Activated naive CD8-positive, alpha-beta T cell treated with anti-CD3 and anti-CD28 coated beads for 36 hours (primary cell): ENCODE measurements at places on chromosomes 1 and 21.

DNA sequence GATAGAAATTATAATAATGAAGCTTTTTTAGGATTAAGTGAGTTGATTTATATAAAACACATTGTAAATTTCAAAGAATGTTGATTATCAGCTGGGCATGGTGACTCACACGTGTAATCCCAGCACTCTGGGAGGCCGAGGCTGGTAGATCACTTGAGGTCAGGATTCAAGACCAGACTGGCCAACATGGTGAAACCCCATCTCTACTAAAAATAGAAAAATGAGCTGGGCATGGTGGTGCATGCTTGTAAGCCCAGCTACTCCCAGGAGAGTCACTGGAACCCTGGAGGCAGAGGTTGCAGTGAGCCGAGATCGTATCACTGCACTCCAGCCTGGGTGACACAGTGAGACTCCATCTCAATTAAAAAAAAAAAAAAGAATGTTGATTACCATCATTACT lies 18.4 kb downstream of the ADAMTS1 start:
- no peak for DNase-seq

DNA sequence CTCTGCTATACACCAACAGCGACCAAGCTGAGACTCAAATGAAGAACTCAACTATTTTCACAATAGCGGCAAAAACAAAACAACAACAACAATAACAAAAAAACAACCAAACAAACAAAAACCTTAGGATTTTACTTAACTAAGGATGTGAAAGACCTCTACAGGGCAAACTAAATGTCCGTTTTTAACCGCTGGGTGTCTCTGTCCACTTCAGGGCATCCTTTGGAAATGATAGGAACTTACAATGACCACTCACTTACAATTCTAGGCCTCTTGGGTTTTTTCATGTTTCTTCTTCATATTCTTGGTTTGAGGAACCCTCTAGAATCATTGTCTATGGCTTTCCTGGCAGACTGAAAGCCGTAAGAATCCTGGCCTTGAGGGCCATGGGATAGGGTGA lies 134.0 kb upstream of the FAM78B start:
- no peak for DNase-seq

- DNase-seq = no peak
Observed at GRCh38 chr1:164610538-164611222, 51.7 kb downstream of the PBX1 start.

- no peak for DNase-seq
Observed at GRCh38 chr21:44421901-44422840, 33.1 kb upstream of the LRRC3 start.

DNA sequence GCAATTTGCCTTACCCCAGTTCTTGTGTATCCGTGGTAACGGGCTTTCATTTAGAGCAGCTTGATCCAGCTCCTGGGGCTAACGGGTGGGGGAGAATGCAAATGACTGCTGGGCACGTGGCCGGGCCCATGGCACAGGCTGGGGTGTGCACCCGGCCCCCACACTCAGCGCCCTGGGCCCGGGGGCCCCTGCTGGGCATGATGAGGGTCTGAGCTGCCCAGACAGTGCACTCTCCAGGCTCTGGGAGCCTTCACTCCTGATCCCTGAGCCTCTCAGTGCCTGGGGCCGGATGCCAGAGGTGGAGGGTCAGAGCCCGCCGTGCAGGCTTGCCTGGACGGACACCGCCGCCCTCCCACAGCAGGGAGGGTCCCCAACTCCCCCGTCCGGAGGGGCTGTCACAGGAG lies 20.1 kb upstream of the PEX10 start:
- DNase-seq = no peak

GRCh38 chr1:84795966-84796600 lies 96.9 kb downstream of the LPAR3 start:
- DNase-seq = no peak

GRCh38 chr1:47827109-47827508 lies 170.1 kb downstream of the TRABD2B start:
- DNase-seq = no peak

- DNase-seq = peak; percentile 82
Observed at GRCh38 chr1:155091071-155092051, 12.7 kb downstream of the EFNA3 start.

- DNase-seq = no peak
Observed at GRCh38 chr1:28578696-28579218, 13.3 kb upstream of the RAB42 start.

- no peak for DNase-seq
Observed at GRCh38 chr1:54781023-54781723, 16.9 kb upstream of the PARS2 start.

- DNase-seq = no peak
Observed at GRCh38 chr1:95437781-95438180, 203.8 kb downstream of the RWDD3 start.

- DNase-seq = no peak
Observed at GRCh38 chr1:225635649-225636048, 17.3 kb downstream of the ENAH start.

DNA sequence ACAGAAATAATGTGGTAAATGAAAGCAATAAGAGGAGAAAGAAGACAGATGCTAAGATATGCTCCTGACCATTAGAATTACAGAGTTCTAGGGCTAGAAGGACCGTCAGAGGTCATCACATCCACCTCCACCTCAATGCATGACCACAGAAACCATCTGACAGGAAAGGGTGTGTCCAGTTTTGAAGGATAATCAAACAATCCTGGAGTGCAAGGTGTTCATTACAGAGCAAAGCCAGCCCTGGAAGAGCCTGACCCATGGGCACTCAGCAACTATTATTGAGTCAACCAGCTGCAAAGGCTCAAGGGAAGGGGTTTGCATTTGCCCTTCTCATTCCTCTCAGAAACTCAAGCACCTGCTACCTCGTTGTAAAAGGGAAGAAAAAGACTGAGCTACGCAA lies 46.4 kb downstream of the TOR1AIP2 start:
- DNase-seq = no peak

DNA sequence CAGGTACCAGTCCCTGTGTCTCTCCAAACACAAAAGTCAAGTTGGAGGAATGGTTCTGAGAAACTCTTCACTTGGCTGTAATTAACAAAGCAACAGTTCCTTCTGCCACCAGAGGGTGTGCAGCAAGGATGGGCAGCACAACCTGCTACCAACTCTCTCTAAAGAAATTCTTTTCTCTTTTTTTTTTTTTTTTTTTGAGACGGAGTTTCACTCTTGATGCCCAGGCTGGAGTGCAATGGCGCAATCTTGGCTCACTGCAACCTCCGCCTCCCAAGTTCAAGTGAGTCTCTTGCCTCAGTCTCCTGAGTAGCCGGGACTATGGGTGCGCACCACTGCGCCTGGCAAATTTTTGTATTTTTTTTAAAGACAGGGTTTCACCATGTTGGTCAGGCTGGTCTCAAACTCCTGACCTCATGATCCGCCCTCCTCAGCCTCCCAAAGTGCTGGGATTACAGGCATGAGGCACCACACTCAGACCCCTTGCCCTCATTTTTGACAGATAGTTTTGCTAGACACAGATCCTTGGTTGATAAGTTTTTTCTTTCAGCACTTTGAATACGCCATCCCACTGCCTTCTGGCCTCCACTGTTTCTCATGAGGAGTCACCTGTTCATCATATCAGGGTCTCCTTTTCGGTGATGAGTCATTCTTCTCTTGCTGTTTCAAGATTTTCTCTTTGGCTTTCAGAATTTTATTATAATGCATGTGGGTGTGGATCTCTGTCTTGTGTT lies 12.1 kb upstream of the DEGS1 start:
- no peak for DNase-seq

DNA sequence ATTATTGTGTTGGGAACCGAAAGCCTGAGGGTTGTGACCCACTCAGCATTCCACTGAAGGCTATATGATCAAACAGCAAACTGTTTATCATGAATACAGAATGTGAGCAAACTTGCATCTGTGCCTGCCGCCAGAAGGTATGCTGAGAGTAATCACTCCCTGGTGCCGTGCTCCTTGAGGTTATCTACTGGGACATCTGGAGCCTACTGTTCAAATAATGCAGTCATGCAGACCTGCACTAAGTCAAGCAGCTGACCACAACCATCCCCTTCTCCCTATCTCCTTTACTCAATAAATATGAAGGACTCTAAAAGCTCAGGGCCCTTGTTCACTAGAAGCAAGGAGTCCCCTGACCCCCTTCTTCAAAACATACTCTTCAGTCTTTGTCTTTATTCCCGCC lies 13.5 kb downstream of the GSTM5 start:
- DNase-seq = no peak

- no peak for DNase-seq
Observed at GRCh38 chr1:246043556-246043955, 463.5 kb downstream of the SMYD3 start.

DNA sequence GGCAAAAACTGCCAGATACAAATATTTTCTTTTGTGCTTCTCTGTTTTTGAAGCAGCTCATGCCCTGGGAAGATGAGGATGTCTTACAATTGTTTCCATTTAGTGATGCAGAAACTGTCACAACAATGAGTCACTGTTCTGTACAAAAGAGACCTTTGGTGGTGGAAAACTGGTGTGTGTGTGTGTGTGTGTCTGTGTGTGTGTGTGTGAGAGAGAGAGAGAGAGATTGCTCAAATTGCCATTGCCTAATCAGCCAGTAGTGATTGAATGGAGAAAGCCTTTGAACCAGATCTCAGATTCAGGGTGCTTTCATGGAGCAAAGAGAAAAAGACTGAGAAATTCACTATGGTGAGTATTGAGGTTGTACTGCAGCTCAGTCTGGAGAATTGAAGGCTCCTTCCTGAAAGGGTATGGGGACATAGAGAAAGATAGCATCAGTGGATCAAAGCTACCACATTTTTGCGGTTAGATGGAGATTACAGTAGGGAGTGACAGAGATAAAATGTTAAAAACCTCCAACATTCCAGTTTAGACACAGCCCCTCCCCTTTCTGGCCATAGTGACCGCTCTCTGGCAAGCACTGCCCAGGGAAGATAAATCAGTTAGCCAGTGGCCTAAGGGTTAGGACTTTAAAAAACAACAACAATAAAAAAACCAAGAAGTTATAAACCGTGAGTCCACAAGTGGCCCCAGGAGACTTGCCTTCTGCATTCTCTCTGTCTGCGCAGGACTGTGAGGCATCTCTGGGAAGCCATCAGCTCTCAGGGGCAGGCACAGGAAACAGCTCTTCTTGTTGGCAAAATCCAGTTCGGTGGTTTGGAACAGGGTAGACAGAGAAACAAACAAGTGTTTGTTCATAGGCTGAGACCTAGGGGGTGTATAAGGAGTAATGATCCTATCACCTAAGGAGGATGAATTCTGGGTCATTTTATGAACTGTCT lies 406.5 kb downstream of the DUSP10 start:
- DNase-seq = no peak

DNA sequence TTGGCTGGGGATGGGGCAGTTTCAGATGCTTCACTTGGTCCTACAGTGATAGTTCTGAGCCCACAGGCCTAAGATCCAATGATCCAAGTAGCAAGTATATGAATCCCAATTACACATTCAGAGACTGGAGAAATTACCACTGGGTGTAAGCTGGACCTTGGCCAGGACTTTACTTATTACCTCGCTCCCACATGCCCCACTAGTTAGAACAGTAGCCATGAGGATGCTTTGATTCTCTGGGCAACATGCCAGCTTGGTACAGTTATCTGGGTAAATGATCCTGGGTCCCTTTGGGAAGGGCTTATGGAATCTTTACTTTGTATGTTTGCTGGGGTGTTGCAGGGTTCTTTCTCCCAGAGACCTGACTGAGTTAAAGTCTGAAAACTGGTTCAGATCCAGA lies 5.0 kb upstream of the FCAMR start:
- DNase-seq = no peak

DNA sequence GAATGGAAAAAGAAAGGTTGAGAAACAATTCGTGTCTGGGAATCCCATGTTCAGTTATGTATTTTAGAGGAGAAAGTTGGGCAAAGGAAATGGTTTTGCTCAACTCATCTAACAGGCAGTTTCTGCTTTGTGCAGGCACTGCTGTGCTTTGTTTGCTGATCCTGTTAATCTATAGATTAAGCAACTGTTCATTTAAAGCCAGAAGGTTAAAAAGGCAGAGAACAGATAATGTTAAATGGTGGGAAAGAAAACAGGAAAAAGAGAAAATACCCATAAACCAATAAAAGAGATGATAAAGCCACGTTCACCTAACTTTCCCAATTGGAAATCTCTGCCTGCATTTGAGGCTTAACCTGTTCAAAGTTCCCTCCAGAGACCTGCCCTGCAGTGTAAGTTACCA lies 70.0 kb downstream of the APP start:
- DNase-seq = no peak

DNA sequence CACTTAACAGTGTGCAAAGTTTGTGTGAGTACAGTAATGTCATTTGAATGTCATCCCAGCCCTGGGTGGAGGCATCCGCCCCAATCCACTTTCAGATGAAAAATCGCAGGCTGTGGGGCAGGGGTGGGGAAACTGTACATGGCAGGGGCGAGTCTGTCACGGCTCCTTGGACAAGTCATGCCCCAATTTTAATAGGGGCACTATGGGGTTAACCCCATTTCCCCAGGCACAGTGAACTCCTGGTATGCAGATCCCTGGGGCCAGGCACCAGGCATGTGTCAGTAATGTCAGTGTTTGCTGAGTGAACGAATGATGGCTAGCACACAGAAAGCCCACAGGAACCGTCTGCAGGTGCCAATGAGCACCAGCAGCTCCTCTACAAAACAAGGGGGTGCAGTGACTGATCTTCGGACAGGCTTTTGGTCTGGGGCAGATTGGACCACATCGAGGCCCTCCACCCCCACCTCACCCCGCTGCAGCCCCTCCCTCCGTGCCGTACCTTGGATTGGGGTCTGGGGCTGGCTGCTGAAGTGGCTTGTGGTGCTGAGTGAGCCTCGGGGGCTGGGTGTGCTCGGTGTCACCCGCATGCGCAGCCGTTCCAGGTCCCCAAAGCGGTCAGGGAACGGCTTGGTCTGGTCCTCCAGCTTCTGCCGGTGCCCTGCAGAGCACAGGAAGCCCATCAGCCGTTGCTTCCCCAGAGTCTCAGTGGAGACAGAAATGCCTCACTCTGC lies 23.2 kb downstream of the RUNX3 start:
- no peak for DNase-seq

DNA sequence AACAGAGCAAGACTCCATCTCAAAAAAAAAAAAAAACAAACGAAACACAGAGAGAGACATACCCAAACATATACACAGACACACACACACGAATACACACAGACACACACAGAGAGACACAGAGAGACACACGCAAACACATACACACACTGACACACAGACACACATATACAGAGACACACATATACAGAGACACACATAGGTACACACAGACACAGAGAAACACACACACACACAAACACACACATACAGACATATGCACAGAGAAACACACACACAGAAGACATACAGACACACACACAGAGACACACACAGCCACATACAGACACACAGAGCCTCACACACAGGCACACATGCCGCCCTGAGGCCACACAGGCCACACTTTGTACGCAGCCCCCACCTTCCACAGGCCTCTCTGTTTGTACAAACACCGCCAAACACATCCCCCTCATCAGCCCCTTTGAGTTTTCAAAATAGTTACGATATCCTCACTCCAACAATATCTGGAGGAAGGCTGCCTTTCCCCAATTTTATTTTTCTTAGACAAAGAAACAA lies 57.5 kb upstream of the ABCG1 start:
- no peak for DNase-seq

DNA sequence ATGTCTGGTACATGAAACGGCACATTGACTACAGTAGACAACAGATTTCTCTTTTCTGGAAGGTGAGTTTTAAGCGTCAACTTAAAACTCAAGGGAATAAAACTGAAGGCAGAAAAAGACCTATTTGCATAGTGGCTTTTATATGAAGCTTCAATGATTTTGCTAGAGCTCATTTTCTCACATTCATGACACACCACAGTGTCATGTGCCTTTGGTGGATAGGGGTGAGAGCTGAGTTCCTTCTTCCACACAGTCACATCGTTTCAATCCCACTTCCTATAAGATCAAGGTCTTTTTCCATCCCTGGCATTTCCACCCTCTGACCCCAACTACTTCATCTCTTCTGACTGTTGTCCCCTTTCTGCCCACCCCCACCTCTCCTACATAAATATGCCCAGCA lies 31.0 kb downstream of the IL12RB2 start:
- no peak for DNase-seq
